ENCODE measurements at places on chromosomes 7 and 10. TPM values are rescaled to one million over a fixed set of nuclear protein-coding genes. Genes with fewer than 3 reads are reported as not detected.

Gene FFAR4
- total RNA-seq, result not detected

Gene OLAH
- not detected for total RNA-seq

Gene LAMB4
- under 0.01 TPM for total RNA-seq

Gene PHKG1
- total RNA-seq, result not detected

Gene POMZP3
- 2.5 TPM for total RNA-seq

Gene LAMB1
- 154 TPM for total RNA-seq

Gene RAPGEF5
- 0.29 TPM for total RNA-seq

Gene ATP6V0A4
- not detected for total RNA-seq

Gene AASS
- total RNA-seq, result 20.5 TPM

Gene MYL10
- not detected for total RNA-seq

Gene BAZ1B
- 33.7 TPM for total RNA-seq

Gene H2BK1
- total RNA-seq, result not detected

Gene CBX3
- 110 TPM for total RNA-seq

Gene HOXA5
- 1.7 TPM for total RNA-seq

Gene MRC1
- total RNA-seq, result not detected

Gene GIMAP5
- not detected for total RNA-seq

Gene ARHGEF5
- 4.6 TPM for total RNA-seq

Gene ERVW-1
- total RNA-seq, result not detected

Gene THNSL1
- 3.5 TPM for total RNA-seq

Gene STEAP2
- total RNA-seq, result 2.6 TPM

Gene SPDYE9
- not detected for total RNA-seq

Gene RHOBTB1
- total RNA-seq, result 10.3 TPM

Gene GSTO1
- total RNA-seq, result 398 TPM

Gene FOXP2
- 0.53 TPM for total RNA-seq

Gene GRM3
- not detected for total RNA-seq

Gene HGF
- total RNA-seq, result 167 TPM

Gene MALRD1
- 0.53 TPM for total RNA-seq

Gene ZNF487
- 7.2 TPM for total RNA-seq

Gene CHN2
- 2.6 TPM for total RNA-seq

Gene SPDYE5
- not detected for total RNA-seq

Gene AKR1C2
- 5.0 TPM for total RNA-seq

Gene TUBAL3
- total RNA-seq, result not detected

Gene AKR1B1
- total RNA-seq, result 47.6 TPM

Gene LRMDA
- not detected for total RNA-seq

Gene PNLIPRP3
- total RNA-seq, result not detected

Gene HTRA1
- total RNA-seq, result 49.6 TPM

Gene C1GALT1
- 47.9 TPM for total RNA-seq

Gene CALML3
- total RNA-seq, result not detected

Gene ENKUR
- total RNA-seq, result not detected

Gene GHITM
- 222 TPM for total RNA-seq

Gene C7orf57
- total RNA-seq, result 0.18 TPM

Gene PLXNA4
- under 0.01 TPM for total RNA-seq

Gene OR2A12
- total RNA-seq, result not detected

Gene TAS2R3
- total RNA-seq, result not detected

Gene PLAC9
- not detected for total RNA-seq

Gene PRPS1L1
- total RNA-seq, result not detected

Gene NOC3L
- total RNA-seq, result 23.0 TPM

Gene GNGT1
- not detected for total RNA-seq

Gene CYTH3
- 34.9 TPM for total RNA-seq

Gene MSMB
- not detected for total RNA-seq

Gene SLC26A5
- not detected for total RNA-seq

Gene TCAF2
- total RNA-seq, result 0.89 TPM

Measured in myometrial cell (primary cell).